ENCODE measurements at places on chromosomes 4 and X.
A peak's percentile ranks its signal among the peaks of the same experiment; 100 is the strongest.

GRCh38 chr4:164803702-164804101 is 49.8 kb downstream of the SMIM31 start:
- no peak for DNase-seq

GRCh38 chr4:151942971-151943370 is 182.2 kb upstream of the GATB start:
- no peak for DNase-seq

DNA sequence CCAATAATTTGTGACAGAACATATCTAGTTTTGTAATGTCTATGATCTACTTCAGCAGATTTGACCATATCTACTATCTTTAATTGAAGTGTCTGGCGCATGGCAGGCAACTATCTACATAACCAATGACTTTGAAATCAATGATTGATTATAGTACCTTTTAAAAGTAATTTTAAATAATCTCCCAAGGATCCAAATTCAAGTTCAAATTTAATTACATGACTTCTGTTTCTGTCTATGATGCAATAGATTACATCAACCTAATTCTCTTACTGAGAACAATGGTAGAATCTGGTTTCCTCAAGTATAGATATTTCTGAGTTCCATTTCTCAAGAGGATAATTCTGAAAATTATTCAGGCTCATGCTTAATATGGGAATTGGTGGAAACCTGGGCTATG is 177.4 kb upstream of the IL15 start:
- no peak for DNase-seq

DNA sequence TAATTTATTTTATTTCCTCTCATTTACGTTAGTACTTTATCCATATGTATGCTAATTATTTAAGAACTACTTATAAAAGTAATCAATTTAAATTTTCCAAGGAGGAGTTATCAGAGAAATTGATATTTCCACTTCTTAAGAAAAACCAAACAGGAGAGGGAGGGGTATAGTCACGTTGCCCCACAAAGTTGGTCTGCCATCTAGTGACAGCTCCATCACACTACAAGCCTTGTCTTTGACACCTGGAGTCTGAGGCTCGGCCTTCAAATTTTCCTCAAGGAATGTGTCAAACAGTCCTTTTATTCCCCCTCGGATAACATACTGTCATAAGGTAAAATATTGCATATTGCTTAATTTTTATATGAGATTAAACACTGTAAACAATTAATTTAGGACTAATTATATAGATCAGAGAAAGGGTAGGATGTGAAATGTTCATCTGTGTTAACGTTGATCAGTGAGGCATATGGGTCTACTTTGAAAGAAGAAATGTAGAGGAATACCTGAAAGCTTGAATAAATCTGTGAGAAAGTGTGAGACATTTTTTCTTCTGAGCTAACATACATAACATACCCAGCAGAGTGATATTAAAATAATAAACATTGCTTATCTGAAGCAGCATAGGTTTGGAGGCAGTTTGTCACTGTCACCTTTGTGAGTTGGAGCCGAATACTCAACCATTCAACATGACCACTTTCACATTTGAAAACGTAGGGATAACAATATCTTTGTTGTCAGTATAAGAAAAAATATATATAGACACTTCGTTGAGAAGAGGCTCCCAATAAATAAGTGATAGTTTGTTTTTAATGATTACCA is 114.4 kb downstream of the GLRA3 start:
- no peak for DNase-seq

DNA sequence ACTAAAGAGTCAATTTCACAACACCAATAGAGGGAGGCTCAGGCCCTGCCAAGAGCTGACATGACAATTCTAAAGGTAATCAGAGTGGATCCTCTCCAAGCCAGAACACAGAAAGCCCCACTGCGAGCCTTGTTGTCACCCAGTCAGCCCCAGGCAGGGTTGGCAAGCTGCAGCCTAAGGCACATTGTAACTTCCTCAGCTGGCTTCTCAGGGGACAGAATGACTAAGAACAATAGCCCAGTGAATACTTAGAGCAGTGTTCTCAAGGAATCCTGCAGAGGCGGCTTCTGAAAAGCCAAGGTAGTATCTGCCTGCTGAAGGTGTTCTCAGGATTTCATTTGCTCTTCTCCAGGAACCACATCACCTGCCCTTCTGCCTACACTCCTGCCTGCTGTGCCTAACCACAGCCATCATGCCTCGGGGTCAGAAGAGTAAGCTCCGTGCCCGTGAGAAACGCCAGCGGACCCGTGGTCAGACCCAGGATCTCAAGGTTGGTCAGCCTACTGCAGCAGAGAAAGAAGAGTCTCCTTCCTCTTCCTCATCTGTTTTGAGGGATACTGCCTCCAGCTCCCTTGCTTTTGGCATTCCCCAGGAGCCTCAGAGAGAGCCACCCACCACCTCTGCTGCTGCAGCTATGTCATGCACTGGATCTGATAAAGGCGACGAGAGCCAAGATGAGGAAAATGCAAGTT is at the start of gene MAGEB4:
Gene MAGEB4 (plus strand): TSS at position 277 of the 692 bp plus-strand sequence. CDS start 136 bp downstream, at position 413.
- DNase-seq: no peak

DNA sequence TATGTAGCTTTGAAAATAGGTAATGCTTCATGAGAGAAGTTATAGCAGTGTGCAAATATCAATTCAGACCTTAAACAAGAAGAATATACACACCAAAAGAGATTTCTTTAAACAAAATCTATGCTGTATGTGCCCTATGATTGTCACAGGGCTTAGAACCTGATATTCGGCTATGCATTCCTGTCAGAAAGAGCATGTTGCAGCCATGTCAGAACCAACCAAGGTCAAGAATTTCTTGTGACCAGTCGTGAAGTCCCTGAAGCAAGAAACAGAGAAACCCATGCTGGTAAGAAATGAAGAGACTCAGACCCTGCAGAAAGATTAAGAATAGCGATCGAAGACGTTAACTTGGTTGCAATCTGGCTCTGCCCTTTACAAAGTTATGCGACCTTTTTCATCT is 210.3 kb upstream of the SPIN4 start:
- DNase-seq: no peak

GRCh38 chr4:15894393-15894792 is 44.1 kb downstream of the FGFBP1 start:
- no peak for DNase-seq

GRCh38 chrX:30748342-30748960 is 95.2 kb downstream of the GK start:
- no peak for DNase-seq

DNA sequence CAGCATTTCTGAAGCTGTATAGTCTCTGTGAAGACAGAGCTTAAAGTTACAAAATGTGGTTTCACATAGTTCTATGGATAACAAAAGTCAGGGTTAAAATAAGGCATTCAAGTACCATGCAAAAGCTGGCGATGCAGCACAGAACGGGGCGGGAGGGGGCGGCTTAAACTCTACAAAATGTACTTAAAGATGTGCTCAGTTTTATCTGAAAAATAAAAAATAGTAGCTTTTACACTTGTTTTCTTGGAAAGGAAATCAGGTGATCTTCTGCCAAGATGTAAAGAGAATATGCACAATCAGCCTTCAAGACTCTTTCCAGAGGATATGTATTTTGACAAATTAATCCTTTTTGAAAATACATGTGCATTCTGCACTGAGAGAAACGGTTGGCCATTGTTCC is 301.7 kb upstream of the EMCN start:
- DNase-seq: no peak

- DNase-seq: no peak
These were observed 555 bp upstream of the PGM2 start for GRCh38 chr4:37825968-37826294.

DNA sequence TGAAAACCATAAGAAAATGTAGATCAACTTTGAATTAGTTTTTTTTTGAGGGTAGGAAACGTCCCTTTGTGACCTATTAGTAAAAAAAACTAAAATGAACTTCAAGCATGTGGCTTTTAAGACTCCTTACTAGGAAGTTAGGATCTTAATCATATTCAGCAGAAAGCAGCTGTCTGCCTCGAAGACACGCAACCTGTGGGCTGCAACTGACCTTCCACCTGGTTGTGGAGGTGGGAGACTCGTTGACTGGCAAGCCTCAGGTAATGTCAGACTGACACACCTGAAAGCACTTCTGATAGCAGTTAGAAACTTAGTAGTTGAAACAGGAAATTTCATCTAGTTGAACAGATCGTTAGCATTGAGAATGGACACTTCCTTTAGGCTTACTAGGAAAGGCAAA is 37.4 kb downstream of the CCNG2 start:
- no peak for DNase-seq

GRCh38 chrX:53682885-53683555 is 3.5 kb downstream of the HUWE1 start:
- no peak for DNase-seq

DNA sequence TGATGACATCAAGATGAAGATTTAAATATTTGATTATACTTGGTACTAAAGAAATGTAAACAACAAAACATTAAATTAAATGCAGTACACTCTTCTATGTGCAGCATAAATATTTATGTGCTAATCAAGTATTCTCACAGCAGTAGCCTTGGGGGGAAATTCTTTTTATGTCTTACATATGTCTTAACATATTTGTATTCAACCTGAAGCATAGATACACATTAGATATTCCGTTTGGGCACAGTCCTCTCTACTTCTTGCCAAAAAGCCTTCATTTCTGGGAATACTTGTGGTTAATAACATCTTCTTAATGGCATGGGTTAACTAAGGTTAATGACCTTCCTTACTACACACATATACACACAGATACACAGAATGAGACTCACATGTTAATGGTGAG is 19.8 kb downstream of the TMPRSS11F start:
- DNase-seq: no peak

GRCh38 chr4:75547647-75548387 is 8.0 kb upstream of the ODAPH start:
- no peak for DNase-seq

- no peak for DNase-seq
These were observed 121.2 kb upstream of the GRPR start for GRCh38 chrX:16002185-16002584.

- DNase-seq: no peak
These were observed 98.4 kb upstream of the ACSL4 start for GRCh38 chrX:109831326-109831985.

DNA sequence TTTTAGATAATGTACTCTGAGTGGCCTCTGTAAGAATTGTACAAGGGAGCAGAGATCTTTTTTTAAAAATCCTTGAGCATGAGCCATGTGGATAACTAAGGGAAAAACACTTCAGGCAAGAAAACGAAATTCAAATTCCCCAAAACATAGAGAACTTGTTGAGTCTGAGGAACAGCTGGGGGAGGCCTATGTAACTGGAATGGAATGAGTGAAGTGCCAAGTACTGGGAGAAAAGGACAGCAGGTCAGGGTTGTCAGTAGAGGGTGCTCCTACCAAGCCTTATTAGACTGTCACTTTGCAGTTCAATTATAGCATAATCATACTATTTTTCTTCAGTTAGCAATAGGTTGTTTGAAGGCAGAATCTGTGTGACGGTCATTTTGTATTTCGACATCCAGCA is 135.1 kb downstream of the ARHGAP6 start:
- DNase-seq: peak; percentile 12

- DNase-seq: no peak
These were observed 200.9 kb downstream of the DHRSX start for GRCh38 chrX:2299871-2300270.

- no peak for DNase-seq
These were observed 68.7 kb downstream of the APBB2 start for GRCh38 chr4:41145571-41146078.

- no peak for DNase-seq
These were observed 52.0 kb downstream of the TBC1D14 start for GRCh38 chr4:6961496-6962210.

DNA sequence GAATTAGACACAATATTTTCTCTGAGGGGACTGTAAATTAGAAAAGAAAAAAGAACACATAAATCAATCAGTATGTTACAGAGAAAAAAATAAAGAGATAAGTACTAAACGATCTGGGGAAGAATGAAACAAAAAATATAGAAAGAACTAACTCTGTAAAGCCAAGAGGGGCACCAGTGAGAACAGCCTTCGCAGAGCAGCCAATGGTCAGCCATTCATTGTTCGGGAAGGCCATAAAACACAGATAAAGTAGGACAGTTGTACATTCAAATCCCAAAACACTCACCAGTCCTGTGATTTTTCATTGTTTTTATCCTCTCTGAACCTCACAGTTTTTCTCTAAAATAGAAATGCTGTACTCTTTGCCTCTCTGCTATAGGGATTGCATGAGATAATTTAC is 127.9 kb downstream of the NEK1 start:
- no peak for DNase-seq

DNA sequence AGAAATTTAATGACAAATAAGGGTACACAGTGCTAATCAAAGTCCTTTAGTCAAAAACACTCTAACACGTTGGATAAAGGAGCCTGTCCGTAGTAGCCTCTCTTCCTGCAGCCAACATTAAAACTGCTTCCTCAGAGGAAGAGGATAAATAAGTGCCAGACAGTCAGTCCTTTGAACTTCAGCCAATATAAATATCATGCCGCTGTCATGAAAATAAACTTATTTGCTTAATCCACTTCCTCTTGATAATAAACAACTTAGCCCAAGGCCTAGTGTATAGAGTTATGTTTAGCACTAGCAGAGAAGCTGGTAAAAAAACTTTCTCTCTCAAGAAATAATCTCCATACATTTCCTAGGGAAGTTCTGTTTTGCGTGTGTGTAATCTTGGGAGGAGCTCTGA is 196.7 kb downstream of the HS3ST1 start:
- no peak for DNase-seq

DNA sequence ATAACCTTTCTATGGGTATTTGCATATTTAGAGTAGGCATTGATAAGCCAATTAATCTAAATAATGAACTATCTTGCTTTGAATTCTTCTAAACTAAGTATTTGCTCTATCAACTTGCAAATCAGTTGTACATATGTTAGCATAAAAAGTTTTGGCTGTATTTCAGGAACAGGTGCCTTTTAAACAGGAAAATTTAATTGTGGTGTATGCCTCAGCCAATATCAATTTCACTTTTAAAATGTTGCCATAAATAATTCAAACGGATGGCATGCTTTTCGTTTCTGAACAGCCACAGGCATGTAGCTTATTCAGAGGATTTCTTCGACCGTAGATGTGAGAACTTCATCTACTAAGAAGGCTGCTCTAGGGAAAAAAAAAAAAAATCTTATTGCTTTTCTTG is 99.9 kb downstream of the DCLK2 start:
- DNase-seq: no peak

- no peak for DNase-seq
These were observed 6.2 kb upstream of the PUDP start for GRCh38 chrX:7154041-7154597.

GRCh38 chrX:82692991-82693390 is 815.1 kb upstream of the POU3F4 start:
- DNase-seq: no peak

- DNase-seq: peak; percentile 50
These were observed 3.1 kb upstream of the CDKL5 start for GRCh38 chrX:18422325-18422724.

DNA sequence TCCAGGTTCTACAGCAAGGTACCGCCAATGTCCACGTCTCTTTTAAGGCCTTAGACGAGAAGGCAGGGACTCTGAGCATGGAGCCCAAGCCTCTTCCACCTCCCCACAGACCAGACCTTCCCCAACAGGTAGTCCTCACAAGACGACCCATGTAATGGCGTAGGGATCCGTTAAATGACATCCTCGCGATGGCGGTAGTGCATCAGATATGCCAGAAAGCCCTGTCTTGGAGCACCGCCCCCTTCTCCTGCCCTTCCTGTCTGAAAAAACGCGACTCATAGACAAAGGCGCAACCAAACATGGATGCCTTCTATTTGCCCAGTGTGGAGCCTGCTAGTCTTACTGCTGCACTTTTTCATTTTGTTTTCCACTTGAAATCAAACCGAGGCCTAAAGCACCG is 185.4 kb downstream of the OR13H1 start:
- peak; percentile 53 for DNase-seq

GRCh38 chr4:118757761-118758251 is 72.6 kb downstream of the METTL14 start:
- DNase-seq: no peak

Data from GM04503 (cell line).